ENCODE measurements at places on chromosomes 12 and 14.

- DNase-seq: no peak
Observed at GRCh38 chr12:113837528-113838296, 128.4 kb downstream of the RBM19 start.

DNA sequence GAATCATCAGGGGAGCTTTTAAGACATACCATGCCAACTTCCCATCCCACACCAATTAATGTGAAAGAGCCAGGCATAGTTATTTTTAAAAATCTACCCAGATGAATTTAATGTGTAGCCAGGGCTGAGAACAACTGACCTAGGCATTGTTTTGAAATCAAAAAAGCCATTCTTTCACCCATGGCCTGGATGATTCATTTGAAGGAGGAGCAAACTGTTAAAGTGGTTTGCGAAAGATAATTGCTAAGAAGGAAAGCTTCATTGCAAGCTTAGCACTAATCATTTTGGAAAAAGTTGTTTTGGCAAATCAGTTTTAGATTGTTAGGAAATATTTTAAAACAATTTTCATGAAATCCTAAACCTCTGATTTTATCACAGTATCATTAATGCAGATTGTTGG is 2.1 kb upstream of the GTSF1 start:
- DNase-seq: no peak

DNA sequence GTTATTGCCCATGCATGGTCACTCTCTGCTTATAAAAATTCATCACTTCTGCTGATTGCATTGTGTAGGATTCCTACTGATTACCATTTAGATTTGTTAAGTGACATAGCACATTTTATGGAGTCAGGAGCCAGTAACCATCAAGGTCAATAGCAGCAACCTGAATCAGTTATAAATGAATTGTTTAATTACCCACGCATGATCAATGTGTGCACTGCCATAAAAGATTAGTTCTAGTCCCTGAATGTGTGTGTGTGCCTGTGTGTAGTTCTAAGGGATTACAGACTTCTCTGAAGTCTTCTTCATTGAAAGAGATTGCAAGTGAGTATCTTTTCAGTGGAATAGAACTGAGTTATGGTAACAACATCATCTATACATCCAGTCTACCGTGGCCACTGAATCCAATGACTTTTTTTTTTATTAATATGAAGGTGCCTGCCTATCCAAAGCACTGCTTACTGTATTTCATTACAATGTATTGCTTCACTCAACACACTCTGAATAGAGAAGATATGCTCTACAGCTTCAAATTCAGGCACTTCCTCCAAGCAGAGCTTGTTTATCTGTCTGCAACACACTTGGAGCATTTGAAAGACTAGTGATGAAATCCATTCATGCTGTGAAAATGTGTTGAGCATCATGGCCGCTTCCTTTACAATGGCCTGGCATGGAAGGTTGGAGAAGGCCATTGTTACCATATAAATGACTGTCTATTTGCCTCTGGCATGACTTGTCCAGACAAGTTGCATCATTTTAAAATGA is 381.7 kb downstream of the DIO2 start:
- no peak for DNase-seq

- peak; percentile 71 for DNase-seq
Observed at GRCh38 chr14:50083467-50084337, 32.7 kb downstream of the VCPKMT start.

DNA sequence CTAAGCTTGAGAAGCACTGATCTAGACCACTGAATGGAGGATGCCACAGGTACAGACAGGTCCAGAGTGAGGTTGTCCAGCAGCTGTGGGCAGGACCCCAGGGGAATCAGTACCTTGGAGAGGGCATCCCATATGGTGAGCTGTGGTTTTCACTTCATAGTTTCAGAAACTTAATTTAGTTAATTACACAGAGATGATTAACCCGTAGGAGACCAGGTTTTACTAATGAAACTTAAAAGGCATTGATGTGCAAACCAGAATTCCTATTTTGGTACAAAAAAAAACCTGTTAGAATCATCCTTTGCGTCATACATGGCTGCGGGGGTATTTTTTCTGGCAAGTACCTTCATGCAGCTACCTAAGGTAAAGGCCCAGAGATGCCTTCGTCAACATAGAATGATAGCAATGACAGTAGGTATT is 159.3 kb downstream of the DACT1 start:
- DNase-seq: no peak

DNA sequence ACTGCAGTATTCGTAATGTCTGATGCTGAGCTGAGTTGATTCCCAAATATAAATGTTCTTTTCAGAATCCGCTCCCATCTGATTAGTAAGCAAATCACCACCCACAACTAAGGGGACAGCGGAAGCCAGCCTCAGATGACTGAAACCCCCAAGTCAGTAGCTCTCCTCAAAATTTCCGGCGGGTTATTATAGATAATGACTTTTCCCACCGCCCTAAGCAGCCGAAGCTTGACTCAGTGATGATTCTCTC is 469 bp upstream of the LRFN5 start:
- no peak for DNase-seq

DNA sequence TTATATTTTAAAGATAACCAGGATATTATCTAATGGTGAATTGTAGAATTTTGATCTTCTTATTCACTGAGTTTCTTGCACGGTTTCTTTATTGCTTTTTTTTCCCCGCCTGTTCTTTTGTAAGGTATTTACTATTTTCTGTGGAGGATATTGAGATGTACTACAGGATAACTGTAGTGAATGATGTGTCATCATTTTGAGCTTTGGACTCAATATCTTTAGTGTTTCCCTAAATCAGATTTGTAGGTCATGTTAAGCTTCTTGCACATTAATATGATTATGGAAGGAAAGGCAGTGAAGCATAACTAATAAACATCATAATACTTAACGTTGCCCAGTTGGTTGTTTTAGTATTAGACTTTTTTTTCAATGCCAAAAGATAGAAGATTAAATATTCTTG is 81.4 kb downstream of the FBXO33 start:
- DNase-seq: no peak

GRCh38 chr12:107503887-107504885 is 181.4 kb upstream of the PWP1 start:
- DNase-seq: no peak

- DNase-seq: no peak
Observed at GRCh38 chr14:93879362-93879983, 47.7 kb upstream of the FAM181A start.

- DNase-seq: no peak
Observed at GRCh38 chr12:57240926-57241401, 10.0 kb downstream of the STAC3 start.

DNA sequence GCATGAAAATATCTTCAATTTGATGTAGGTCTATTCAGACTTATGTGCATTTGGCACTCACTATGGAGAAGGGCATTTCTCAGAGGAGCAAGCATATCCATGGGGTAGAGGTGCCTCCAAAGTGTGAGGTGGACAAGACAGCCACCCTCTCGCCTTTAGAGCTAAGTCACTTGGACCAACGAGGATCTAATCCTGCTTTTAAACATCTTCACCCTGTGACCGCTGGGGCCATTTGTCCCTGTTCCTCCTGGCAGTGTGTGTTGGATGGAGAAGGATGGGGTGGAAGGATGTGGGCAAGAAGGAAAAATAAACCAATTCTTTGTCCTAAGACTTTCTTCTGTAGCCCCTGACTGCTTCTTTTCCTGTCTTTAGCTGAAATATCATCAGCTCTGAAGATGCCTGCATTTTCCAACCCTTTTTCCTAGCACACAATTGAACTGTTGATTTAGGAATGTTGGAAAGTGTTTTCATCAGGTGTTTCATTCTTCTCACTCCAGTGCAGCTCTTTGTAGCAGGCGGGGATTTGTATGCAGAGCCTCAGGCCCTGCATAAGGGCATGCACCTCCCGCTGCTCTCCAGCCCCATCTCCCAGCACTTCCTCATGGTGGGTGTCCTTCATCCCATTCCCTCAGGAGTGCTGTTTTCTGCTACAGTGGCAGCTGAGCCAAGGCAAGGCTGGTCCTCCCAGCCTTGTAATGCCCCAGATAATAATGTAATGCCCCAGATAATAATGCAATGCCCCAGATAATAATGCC is 5.3 kb downstream of the FGF6 start:
- DNase-seq: no peak

- DNase-seq: peak; percentile 63
Observed at GRCh38 chr14:74867673-74868072, 8.3 kb downstream of the PROX2 start.

- no peak for DNase-seq
Observed at GRCh38 chr12:80946591-80946990, 8.9 kb upstream of the LIN7A start.

GRCh38 chr14:99472937-99473336 is 7.7 kb downstream of the SETD3 start:
- no peak for DNase-seq

DNA sequence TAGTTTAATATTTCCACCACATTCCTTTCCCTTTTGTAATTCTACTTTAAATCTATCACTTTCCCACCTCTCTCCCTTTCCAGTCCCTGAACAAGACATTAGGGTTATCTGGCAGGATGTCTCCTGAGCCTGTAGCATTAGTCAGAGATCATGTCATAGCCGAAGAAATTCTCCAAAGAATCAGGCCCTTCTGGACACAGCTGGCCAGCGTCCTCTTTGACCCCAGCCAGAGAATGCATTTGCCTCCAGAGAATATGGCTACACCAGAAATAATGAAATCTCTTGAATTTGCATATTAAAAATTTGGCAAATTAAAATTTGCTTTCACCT is 56.7 kb downstream of the NTF3 start:
- no peak for DNase-seq

DNA sequence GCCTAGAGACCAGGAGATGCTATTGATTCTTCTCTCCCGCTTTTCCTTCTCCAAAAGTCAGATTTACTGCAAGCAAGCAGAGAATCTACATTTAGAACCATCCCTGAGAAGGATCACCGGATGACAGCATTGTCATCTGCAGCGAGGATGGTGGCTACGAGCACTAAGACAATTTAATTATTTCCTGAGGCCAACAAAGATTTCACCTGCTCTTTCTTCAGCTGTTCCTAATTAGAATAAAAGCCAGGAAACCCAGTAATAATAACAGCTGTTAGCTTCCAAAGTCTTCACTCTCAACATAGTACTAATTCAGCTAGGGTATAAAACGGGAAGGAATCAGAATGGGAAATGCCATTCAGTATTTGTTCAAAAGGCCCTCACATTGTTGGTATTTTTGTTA is 53.3 kb downstream of the TMTC1 start:
- no peak for DNase-seq

DNA sequence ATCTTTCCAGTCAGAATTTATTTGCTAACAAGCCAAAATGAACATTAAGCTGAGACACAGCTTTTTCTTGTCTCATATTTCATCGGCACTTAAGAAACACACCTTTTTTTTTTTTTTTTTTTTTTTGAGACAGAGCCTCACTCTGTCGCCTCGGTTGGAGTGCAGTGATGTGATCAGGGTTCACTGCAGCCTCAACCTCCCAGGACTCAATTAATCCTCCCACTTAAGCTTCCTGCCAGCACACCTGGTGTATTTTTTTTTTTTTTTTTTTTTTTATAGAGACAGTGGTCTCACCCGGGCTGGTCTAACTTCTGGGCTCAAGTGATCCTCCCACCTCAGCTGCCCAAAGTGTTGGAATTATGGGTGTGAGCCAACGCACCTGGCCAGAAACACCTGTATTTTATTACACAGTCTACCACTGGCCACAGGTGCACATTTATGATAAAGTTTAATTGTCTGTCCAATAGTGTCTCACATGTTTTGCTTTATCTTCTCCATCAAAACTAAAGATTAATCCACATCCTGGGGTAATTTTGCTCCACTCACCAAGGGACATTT is 62.7 kb downstream of the C2CD5 start:
- DNase-seq: no peak

GRCh38 chr14:104827177-104828055 is 26.5 kb downstream of the ZBTB42 start:
- DNase-seq: no peak

- no peak for DNase-seq
Observed at GRCh38 chr14:102594514-102595175, 2.2 kb downstream of the RCOR1 start.

DNA sequence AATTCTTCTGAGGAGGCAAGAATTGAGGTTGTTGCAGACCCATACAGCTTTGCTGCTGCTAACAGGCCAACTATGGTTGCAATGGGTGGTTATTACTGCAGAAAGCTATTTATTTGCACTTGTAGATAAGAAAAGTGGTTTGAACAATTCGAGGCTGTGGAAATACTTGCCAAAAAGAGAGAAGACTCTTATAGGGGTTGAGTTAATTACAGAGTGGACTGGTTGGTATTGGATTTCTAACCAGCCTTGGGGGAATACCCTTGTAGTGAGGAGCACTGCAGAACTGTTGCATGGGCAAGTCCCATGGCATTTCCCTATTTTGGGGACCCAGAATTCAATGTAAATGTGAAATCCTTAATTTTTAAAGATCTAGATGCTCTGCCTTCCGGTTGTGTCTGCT is 120.5 kb downstream of the KCNMB4 start:
- DNase-seq: no peak

- no peak for DNase-seq
Observed at GRCh38 chr14:99816642-99817041, 23.4 kb downstream of the EML1 start.

DNA sequence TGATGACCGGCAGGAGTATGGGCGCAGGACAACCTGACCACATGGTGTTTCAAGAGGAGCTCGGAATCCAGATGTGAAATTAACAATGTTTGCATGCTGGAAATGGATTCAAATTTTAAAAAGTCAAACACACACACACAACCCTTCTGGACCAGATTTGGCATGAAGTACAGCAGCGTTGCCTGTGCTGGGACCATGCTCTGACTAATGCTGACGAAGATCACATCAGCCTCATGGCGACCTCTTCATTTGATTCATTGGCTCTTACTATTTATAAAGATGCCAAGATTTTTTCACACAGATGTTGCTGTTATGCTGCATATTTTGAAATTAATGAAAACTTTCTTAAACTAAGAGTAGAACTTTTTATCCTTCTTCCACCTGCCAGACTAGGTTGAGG is 926.6 kb upstream of the TMEM132C start:
- no peak for DNase-seq

GRCh38 chr12:64733857-64734256 is 25.3 kb downstream of the GNS start:
- DNase-seq: no peak

DNA sequence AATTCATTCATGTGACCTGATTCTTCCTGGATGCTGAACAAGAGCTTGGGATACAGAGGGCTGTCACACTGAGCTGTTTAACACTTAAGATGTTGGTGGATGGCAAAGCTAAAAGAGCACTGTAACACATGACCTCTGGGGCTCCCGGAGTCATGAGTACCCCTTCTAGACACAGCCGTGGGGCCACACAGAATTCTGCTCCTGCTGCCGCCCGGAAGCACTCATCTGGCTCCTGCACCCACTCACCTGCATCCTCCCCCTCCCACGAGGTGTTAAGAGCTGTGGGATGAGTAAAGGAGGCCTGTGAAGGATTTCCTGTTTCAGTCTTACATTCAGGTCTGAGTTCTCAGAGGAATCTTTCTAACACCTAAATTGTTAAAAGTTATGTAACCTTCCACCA is 78.0 kb upstream of the SSTR1 start:
- peak; percentile 3 for DNase-seq

DNA sequence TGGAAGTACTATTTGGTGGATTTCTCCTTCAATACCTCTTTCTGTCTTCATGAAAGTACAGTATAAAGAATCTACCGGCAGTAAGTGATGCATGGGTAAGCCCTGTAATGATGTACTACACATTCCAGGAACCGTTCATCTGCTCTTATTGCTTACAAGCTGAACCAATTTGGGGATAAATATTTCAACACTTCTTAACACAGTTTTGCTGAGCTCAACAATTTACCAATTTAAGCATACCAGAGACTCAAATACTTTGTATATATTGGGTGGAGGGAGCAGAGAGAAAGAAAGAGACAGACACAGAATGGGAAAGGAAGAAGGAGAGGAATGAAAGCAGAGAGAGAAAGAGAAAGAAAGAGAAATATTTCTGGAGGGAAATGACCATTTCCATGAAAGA is 821.1 kb upstream of the FLRT2 start:
- DNase-seq: no peak
